ENCODE measurements at places on chromosomes 5 and 9.

DNA sequence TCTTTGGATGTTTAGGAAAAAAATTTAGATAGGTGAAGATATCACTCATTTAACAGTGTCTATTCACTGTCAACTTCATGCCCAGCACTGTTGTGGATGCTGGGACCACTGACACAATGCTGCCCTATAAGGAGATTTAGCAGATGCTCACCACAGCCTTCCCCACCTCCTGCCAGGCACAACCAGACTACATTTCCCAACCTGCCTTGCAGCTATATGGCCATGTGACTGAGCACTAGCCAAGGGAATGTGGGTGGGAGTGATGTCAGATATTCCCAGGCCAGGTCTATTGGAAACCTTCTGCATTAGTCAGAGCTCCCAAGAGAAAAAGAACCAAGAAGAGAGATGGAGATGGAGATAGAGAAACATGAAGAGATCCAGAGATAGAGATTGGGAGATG is 302.6 kb upstream of the TAS2R1 start:
- DNase-seq: no peak

DNA sequence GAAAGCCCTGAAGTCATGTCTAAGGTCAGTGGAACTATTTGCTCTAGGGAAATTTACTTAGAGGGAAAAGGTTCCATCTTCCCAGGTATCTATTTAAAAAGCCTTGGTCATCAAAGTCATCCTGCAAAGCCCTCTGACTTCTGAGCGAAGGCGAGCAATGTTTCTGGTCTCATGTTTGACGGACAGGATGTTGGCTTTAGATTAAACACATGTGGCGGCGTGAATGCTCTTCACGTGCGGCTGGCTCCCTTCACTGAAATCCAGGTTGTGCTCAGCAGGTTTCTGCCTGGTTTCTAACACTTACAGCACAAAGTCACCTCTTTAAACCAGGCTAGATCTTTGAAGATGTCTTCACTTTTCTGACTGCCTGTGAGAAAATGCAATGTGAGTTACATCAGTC is 5.7 kb upstream of the ZBTB34 start:
- DNase-seq: no peak

- DNase-seq: no peak
These were observed 74.6 kb downstream of the NDUFAF2 start for GRCh38 chr5:61019642-61020041.

- DNase-seq: no peak
These were observed 136.7 kb downstream of the BOD1 start for GRCh38 chr5:173479711-173480110.

All from activated T-helper 1 cell treated with Interleukin-2 at 50 U/mL for 16 hours (primary cell).